ENCODE measurements at places on chromosomes 7 and 10.

- DNase-seq: no peak
Measured at GRCh38 chr7:15845868-15846267, 159.4 kb upstream of the MEOX2 start.

DNA sequence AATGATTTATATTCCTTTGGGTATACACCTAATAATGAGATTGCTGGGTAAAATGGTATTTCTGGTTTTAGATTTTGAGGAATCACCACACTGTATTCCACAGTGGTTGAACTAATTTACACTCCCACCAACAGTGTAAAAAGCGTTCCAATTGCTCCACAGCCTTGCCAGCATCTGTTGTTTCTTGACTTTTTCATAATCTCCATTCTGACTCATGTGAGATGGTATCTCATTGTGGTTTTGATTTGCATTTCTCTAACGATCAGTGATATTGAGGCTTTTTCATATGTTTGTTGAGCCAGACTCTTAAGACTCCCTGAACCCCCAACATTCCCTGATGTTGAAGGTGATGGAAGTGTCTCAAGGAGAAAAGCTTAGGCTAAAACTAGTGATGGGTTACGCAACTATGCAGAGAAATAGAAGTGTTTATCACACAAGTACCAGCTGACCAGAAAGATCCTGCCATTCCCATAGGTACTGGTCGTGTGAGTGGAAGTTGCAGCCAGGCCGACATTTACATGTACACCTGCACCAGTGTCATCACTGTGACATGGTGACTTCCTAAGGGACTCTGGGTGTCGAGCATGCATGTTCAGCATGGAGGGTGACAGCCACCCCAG lies 711.2 kb upstream of the NRP1 start:
- DNase-seq: no peak

DNA sequence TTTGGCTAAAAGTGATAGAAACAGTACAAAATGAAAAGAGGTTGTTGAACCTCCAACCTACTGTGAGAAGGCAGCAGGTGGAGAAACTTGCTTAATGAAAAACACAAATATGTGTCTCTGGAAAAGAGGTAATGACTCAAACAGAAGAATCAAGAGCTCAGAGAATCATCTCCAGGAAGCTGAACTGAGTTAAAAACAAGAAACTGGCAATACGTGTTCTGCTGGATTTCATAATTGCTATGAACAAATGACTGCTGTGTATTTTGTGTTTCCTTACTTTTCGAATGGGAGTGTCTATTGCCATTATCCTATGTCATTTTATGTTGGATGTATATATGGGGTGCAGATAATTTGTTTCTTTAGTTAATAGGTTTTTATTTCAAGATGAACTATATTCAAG lies 401.1 kb downstream of the DGKB start:
- no peak for DNase-seq

- DNase-seq: no peak
Measured at GRCh38 chr10:86665218-86665607, 3.1 kb upstream of the LDB3 start.

DNA sequence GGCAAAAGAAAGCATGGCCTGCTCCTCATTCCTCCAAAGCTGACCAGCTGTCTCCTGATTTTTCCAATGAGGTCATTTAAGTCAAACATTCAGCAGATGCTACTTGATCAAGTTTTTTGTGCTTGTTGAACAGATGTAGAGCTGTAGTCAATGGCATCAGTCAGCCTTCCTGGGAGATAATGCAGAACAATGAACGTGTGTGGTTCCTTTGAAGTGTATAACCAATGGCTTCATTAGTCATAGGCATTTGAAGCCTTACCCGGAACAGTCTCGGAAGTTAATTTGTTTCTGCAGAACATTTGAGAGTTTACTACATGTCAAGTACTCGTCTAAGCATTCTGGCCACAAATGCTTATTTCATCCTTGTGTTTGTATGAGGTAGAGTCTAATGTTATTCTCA lies 227.1 kb downstream of the ADRA2A start:
- no peak for DNase-seq

Measured in hypothalamus (tissue), 51 donors.